ENCODE measurements at places on chromosomes 3 and 15.

DNA sequence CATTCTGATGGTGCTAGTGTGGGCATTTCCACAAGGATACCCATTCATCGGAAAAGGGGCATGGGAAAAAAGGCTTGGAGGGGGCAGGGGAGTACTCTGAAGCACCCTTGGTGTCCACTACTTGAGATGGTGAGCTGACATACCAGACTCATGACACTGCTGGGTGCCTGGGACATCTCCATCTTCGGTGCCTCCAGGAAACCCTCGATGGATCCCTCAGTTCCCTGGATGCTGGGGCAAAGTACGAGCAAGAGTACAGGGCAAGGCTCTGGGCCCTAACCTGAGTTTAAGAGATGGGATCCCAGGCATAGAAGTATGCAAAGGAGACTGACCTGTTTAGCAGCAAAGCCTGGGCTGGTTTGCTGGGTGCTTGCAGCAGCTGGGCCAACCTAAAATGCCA lies 5.2 kb upstream of the IP6K1 start:
- DNase-seq, result no peak

DNA sequence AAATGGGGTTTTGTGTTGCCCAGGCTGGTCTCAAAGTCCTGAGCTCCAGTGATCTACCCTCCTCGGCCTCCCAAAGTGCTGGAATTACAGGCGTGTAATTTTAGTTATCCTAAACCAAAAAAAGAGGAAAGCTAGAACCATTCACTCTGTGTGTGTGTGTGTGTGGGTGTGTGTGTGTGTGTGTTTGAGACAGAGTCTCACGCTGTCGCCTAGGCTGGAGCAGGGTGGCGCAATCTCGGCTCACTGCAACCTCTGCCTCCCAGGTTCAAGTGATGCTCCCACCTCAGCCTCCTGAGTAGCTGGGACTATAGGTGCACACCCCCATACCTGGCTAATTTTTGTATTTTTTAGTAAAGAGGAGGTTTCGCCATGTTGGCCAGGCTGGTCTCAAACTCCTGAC lies 84.0 kb downstream of the TFDP2 start:
- DNase-seq, result no peak

DNA sequence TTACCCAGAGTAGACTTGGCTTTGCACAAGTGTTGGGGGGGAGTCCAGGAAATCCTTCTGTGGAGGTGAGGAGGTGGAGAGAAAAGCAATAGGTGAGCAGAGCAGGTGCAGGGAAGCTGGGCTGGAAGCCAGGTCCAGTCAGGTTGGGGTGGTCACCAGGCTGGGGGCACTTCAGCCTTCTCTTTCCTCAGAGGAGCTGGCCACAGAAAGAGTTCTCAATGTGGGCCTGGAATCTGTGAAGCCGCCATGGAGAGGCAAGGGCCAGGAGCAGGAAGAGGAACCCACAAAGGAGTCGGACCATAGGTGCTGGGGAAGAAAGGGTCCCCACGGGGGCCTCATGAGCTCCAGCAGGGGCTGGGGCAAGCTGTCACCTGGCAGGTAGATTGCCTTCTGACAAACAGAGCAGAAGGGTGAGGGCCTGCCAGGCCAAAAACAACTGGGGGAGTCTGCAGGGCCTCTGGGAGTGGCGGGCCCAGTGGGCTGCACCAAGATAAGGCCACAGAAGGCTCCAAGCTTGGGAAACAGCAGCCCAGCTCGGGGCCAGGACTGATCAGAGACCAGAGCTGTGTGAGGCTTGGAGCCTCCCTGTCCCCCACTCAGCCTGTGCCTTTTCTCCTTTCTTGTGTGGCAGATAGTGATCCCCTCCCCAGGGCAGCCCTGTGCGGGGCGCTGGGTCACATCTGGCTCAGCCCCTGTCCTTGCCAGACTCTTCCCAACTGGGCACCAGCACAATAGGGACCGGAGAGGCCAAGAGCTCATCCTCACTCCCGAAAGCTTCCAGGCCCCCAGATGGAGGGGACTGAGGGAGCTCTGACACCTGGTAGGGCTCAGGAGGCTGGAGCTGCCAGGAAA lies 53.0 kb upstream of the FGD5 start:
- no peak for DNase-seq

- DNase-seq, result no peak
Measured at GRCh38 chr3:126353694-126354321, 3.4 kb downstream of the KLF15 start.

- no peak for DNase-seq
Measured at GRCh38 chr3:71491154-71491752, 92.3 kb downstream of the FOXP1 start.

- DNase-seq, result no peak
Measured at GRCh38 chr3:18747383-18747782, 322.2 kb upstream of the SATB1 start.
